ENCODE measurements at places on chromosomes 11 and 22.

GRCh38 chr11:3160252-3161031 is 4.7 kb downstream of the OSBPL5 start:
- DNase-seq: no peak

DNA sequence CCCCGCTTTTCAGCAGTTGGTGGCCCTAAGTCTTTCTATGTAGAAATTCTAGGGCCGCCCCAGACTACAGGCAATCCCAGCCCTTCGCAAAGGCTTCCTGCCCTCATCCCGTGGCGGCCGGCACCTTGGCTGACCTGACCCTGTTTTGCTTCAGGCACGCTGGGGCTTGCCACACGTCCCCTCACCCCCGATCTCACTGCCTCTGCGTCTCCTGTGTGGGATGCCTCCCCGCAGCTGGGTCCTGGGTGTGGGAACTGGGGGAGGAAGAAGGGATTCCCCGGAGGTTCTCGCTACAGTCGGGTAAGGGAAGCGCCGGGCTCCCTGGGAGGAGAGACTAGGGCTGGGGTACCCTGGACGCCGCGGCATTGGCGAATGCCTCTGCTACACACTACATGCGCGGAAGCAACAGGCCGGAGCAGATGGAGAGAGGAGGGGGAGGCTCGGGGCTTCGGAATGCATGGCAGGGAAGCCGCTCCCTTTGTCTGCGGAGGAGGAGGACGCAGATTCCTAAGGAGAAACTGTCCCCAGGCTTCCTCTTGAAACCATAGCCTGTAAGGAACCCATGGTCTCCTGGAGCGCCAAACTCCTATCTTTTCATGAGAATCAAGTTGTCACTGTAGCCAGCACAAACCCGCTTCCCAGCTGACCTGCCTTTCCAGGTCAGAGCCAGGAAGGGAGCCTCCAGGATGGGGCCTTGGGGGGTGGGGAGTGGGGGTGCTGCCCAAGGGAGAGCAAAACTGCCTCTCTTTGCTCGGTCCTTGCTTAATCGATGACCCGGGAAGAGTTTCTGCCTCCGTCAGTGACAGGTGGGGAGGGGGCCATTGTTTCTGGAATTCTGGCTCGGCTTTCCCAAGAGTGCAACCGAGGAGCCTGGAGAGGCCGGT is 1.4 kb downstream of the DTX4 start:
- DNase-seq: no peak

DNA sequence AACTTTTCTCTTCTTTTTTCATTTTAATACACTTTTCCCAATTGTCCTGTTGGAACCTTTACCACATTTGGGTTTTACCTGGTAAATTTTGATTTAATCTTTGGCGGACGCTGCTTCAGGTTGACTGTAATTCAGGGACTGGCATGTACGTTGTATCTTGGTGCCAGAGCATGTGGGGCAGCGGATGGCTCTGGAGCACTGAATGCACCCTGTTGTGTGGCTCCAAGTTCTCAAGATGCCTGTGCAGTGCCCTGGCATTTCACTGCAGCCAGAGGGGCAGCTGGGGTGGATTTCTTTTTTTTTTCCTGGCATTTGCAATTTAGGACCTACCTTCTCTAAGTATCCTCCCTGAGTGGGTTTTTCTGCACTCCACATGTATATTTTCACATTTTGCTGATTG is 242.2 kb downstream of the BLID start:
- DNase-seq: no peak

- DNase-seq: no peak
Observed at GRCh38 chr11:112267188-112267591, 6.5 kb upstream of the PLET1 start.

DNA sequence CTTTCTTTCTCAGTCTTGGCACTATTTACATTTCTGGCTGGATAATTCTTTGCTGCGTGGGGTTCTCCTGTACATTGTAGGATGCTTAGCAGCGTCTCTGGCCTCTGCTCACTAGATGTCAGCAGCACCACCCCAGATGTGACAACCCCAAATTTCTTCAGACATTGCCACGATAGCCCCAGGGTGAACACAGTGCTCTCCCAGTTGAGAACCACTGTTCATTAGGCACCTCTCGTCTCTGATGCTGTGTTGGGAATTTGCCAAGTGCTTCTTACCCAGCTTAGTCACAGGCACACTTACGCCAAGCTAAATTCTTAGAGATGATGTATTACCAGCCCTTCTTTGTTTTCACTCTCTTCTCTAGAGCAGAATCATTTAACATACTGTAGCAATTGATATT is 9.4 kb downstream of the TRIM6 start:
- no peak for DNase-seq

DNA sequence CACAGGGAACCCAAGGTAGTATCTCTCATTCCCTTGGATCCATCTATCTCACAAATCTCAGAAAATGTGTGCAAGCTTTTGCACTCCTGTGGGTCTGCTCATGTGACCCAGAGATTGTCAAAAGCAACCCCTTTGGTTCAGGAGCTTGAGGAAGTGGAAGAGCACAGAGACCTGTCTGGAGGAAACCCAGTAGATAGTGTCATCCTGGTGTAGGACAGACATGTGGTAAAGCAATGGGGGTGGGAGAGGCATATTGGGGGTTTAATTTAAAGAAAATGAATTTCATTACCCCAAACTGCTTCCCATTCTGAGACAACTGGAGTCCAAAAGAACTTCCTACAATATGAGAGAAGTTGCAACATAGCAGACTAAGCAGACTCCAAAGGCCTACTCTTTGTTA is 5.8 kb upstream of the MS4A14 start:
- DNase-seq: no peak

- no peak for DNase-seq
Observed at GRCh38 chr11:2797741-2798361, 87.7 kb downstream of the CDKN1C start.

DNA sequence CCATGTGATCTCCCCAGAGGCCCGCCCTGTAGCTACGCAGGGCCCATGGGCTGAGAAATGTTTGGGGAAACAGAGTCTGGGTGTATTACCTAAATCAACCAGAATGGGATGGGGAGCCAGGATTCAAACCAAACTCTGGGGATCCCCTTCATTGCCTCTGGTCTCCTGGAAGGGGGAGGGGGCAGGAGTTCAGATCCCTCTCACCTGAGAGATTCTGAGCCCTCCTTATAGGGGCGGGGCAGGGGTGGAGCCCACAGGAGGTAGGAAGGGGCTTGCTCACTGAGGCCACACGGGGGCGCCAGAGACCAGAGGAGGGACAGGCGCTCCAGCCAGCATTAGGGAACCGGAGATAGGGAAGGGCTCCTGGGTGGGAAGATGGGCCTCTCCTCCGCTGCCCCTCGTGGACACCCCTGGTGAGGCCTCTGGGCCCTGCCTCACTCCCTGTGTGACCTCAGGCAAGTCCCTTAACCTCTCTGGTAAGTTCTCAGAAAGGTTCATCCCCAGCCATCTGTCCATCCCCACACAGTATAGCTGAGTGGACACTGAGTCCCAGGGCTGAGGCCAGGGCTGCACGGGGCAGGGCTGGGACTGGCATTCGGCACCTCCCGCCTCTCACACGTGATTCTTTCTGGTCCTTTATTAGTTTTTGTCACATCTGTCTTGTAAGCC is 2.7 kb upstream of the CDC42BPG start:
- DNase-seq: peak; percentile 88

- no peak for DNase-seq
Observed at GRCh38 chr11:71451596-71452198, 1.3 kb upstream of the NADSYN1 start.

- no peak for DNase-seq
Observed at GRCh38 chr22:24414523-24414922, 12.9 kb upstream of the ADORA2A start.

GRCh38 chr11:13011466-13012055 is 2.4 kb downstream of the RASSF10 start:
- DNase-seq: no peak

GRCh38 chr11:37999171-37999570 is 1401.1 kb upstream of the RAG2 start:
- DNase-seq: no peak

DNA sequence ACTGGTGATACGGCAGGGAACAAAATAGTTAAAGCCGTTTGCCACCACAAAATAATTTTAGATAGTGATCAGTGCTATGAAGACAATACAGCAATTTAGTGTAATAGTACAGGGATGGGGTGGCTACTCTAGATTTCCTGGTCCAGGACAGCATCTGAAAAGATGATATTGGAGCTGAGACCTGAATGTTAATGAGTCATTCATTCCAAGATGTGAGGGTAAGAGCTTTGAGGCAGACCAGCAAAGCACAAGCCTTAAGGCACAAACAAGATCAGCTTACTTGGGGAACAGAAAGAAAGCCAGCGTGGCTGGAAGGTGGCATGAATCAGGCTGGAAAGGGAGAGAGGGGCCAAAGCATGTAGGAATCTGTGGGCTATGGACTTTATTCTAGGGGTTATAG is 132.3 kb downstream of the TRIM44 start:
- no peak for DNase-seq

DNA sequence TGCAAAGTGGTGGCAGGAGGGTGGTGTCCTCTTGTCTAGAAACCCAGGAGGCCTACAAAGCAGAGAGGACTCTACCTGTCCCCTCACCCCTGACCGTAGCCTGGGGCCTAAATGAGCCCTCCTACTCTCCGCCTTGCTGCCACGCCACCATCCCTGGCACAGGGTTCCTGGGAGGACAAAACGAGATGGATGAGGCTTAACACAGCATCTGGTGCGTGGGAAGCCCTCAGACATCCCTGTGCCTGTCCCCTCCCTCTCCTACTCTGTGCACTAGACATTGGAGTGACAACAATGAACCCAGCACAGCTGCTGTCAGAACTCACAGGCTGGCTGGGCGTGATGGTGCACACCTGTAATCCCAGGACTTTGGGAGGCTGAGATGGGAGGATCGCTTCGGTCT is 36.4 kb upstream of the DKK3 start:
- DNase-seq: no peak

GRCh38 chr11:133181066-133181465 is 351.2 kb downstream of the OPCML start:
- DNase-seq: no peak

GRCh38 chr11:57751676-57752253 is at the start of gene BTBD18:
Gene BTBD18 (minus strand): TSS chr11:57751819. CDS start chr11:57751188, 631 bp downstream.
- no peak for DNase-seq

- DNase-seq: no peak
Observed at GRCh38 chr11:117953024-117953671, 23.9 kb upstream of the TMPRSS13 start.

DNA sequence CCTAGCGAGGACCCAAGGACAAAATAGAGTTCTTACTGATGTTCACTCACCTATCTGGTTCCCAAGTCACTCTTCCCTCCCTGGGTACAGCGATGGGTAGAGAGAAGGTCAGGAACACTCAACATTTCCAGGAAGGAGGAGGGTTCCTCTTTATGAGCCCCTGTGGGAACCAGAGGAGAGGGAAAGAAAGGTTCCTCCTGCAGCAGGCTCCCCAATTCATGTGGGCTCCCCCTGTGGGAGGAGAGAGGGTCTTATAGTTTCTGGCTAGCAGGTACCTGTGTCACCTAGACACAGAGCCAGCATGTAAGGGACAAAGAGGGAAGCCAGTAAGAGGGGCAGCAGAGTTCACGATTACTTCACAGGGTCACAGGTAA is 93.5 kb downstream of the DBX1 start:
- DNase-seq: no peak

GRCh38 chr11:65060913-65061408 is 2.6 kb upstream of the NAALADL1 start:
- peak; percentile 17 for DNase-seq

- DNase-seq: no peak
Observed at GRCh38 chr11:130647371-130647770, 198.9 kb downstream of the ADAMTS15 start.

GRCh38 chr11:75240311-75241035 is at the start of gene TPBGL:
Gene TPBGL (plus strand): TSS chr11:75240774. CDS start chr11:75241050, 276 bp downstream.
- peak; percentile 16 for DNase-seq

GRCh38 chr11:73191151-73191550 is 26.9 kb upstream of the P2RY2 start:
- no peak for DNase-seq

GRCh38 chr22:39349506-39349966 is 255 bp upstream of the SYNGR1 start:
- DNase-seq: no peak

DNA sequence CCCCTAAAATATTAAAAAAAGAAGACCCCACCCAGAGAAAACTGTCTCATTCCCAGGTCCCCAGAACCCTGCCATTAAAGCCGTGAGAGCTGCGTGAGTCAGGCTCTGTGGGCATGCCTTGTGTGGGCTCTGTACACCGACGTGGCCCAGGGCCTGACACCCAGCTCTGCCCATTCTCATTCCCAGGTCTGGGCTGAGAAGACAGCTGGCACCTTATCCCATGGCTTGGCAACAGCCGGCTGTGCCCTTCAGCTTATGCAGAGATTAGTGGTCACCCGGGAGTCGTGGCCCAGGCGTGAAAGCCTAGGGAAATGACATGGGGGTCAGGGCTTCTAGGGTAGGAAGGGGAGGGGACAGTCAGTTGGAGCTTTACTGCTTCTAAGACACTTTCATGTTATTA is 31.9 kb downstream of the OTOG start:
- no peak for DNase-seq

DNA sequence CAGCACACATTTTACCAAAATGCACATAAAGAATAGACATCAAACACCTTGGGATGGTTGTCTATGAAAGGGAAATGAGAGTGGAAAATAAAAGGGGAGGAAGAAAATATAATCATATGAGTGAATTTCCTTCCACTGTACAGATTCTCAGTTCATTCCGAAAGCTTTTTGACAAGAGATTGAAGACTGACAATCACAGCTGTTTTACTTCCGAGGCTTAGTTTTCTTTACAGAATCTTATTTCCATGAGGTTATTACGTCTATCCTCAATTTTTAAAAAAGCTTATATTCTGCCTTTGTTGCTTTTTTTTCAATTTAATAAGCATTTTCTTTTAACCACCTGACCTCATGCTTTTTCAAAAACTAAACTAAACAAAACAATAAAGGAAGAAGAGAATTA is 12.8 kb upstream of the NNMT start:
- no peak for DNase-seq

DNA sequence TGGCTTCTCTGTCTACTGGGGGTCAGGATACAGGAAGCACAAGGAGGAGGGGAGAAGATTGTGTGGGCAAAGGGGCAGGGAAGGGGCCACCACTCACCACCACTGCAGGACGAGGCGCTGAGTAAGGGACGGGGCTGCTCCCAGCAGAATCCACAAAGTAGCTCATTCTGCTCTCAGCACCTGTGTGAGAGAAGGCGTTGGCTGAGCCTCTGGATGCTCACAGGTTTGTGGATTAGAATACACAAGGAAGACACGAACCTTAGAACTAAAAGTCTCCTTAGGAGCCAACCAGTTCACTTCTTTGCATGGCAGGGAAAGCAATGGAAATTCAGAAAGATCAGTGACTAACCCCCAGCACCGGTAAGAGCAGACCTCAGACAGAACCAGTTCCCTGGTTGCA is 14.4 kb downstream of the ETS1 start:
- no peak for DNase-seq

- DNase-seq: peak; percentile 3
Observed at GRCh38 chr11:104164028-104164520, at the start of gene PDGFD. Gene PDGFD (minus strand): TSS chr11:104164147.

GRCh38 chr11:96254087-96254486 is 88.9 kb downstream of the MAML2 start:
- no peak for DNase-seq

GRCh38 chr22:20125201-20126174 is 6.1 kb upstream of the ZDHHC8 start:
- DNase-seq: no peak

GRCh38 chr11:14861680-14862079 is 30.4 kb downstream of the CYP2R1 start:
- DNase-seq: no peak

- no peak for DNase-seq
Observed at GRCh38 chr11:103681855-103682254, 354.6 kb upstream of the DDI1 start.

All from activated naive CD4-positive, alpha-beta T cell (primary cell).